ENCODE measurements at places on chromosomes 7 and 10.

GRCh38 chr10:124552691-124553276 is 91.2 kb downstream of the LHPP start:
- no peaks in the 10 kb centered on the region for H3K4me1 ChIP-seq
- no peaks in the 10 kb centered on the region for H3K27me3 ChIP-seq
- no peak overlapping the region for H3K27ac ChIP-seq
- DNase-seq, result no peak
- no peak overlapping the region for H3K4me3 ChIP-seq

- no peaks in the 10 kb centered on the region for H3K36me3 ChIP-seq
- H3K27ac ChIP-seq, result no peak overlapping the region
- H3K4me3 ChIP-seq, result no peak overlapping the region
- H3K27me3 ChIP-seq, result no peaks in the 10 kb centered on the region
- H3K4me1 ChIP-seq, result no peaks in the 10 kb centered on the region
- DNase-seq, result no peak
Measured at GRCh38 chr7:117661328-117661727, 181.5 kb downstream of the CFTR start.

- H3K4me3 ChIP-seq, result no peak overlapping the region
- H3K27ac ChIP-seq, result no peak overlapping the region
- DNase-seq, result no peak
- H3K36me3 ChIP-seq, result peaks cover 52% of the 10 kb centered on the region
Measured at GRCh38 chr10:15784662-15785300, 65.1 kb upstream of the ITGA8 start.

DNA sequence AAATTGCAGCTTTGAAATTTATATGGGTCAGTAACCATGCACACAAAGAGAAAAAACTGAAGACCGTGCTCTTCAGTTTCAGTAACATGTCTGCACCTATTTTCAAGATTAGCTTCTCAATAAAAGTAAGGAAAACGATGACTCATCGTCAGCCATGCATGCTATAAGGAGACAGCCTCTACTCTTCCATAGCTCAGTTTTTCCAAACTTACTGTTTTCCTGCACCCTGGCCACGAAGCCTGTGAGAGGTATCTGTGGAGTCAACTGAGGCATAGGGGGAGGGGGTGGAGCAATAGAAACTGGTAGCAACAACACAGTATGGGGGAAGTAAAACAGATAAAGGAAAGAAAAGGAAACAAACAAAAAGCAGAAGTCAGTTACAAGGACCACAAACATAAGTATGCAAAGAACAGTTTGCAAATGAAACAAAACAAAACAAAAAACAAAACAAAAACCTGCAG is 58.0 kb downstream of the PDSS1 start:
- H3K4me1 ChIP-seq, result peaks cover 12% of the 10 kb centered on the region
- H3K4me3 ChIP-seq, result no peak overlapping the region
- H3K27me3 ChIP-seq, result no peaks in the 10 kb centered on the region
- H3K36me3 ChIP-seq, result peaks cover 39% of the 10 kb centered on the region
- H3K27ac ChIP-seq, result no peak overlapping the region

DNA sequence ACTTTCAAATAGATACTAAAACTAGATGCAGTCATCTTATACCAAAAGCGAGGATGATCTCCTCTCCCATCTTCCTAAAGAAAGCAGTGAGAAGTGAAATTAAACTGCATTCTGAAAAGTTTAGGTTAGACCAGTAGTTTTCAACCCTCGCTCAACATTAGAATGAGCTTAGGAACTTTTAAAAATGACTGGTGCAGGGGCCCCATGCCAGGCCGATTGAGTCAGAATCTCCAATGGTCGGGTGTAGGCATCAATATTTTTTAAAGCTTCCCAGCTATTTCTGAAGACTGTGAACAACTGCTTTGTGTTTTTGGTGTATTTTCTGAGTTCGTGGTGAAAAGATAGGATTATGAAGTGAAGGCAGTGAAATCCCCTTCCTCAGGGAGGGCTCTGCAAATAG is 146.0 kb downstream of the VTI1A start:
- H3K36me3 ChIP-seq, result no peaks in the 10 kb centered on the region
- H3K4me1 ChIP-seq, result no peaks in the 10 kb centered on the region
- H3K27ac ChIP-seq, result no peak overlapping the region
- no peak overlapping the region for H3K4me3 ChIP-seq

- H3K4me3 ChIP-seq, result no peak overlapping the region
- no peaks in the 10 kb centered on the region for H3K27me3 ChIP-seq
- peaks cover 41% of the 10 kb centered on the region for H3K4me1 ChIP-seq
Measured at GRCh38 chr10:91347529-91347928, 62.6 kb upstream of the HECTD2 start.

DNA sequence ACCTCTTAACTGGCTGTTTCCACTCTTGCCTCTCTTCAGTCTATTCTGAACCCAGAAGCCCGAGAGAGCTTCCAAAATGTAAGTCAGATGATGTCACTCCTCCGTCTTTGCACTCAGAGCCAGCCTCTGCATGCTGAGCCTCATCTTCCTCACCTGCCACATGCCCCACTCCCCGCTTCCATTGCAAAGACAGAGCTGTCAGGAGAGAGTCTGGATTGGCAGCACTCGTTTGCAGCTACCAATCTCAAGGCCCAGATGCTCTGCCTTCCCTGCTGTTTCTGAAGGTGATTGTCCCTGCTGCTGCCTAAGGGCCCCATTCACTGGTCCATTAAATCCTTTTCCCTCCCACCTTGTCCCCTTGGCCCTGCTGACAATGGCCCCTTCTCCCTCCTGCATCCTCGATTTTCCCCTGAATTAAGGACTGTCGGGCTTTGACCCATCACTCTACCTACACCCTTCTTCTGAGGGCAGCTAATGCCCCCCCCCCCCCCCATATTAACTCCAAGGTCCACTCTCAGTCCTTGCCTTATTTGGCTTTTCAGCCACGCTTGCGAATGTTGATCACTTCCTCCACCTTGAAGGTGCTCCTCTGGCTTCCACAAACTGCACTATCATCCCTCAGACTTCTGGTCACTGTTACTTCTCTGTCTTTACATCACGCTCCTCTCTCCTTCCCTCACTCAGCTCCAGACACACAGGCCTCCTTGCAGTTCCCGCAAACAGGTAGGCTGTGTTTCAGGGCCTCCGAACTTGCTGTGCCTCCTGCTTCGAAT is 98.5 kb downstream of the CHN2 start:
- no peak for DNase-seq
- H3K4me1 ChIP-seq, result peaks cover 3% of the 10 kb centered on the region
- no peak overlapping the region for H3K4me3 ChIP-seq
- no peaks in the 10 kb centered on the region for H3K27me3 ChIP-seq
- H3K36me3 ChIP-seq, result no peaks in the 10 kb centered on the region

DNA sequence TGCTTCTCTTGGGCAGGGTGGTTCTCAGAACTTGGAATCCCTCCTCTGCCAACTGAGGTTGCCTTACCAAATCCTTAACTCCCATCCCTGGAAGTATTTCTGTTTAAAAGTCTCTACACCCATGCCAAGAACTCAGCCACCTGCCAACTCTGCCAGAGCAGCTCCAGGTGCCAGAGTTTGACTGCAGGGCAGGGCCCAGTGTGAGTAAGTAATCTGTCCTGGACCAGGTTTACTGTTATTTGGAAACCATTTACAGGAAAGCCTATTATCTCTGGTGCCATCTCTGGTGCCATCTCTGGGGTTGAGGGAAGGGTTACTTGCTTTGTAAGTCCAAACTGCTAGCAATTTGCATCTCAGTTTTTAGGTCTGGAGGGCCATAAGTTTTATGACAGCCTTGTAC is 2.5 kb downstream of the TSPAN15 start:
- H3K4me1 ChIP-seq, result peaks cover 11% of the 10 kb centered on the region
- H3K4me3 ChIP-seq, result no peak overlapping the region
- H3K27me3 ChIP-seq, result no peaks in the 10 kb centered on the region
- H3K27ac ChIP-seq, result no peak overlapping the region

DNA sequence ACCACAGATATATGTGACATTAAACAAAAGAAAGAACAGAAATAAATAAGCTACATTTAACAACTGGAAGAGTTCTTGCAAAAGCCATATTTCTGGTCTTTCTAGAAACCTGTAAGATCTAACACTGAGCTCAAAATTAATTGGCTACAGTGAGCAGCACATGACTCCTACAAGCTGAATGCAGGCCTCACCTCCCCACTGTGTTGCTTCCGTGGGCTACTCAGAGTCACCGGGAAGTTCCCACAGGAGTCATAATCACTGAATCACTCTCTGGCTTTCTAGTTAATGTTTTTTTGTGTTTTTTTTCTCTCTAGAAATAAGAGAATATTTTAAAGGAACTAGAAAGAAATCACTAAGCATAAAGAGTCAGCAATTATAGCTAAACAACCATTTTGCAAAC is 10.2 kb upstream of the MRPS24 start:
- peaks cover 75% of the 10 kb centered on the region for H3K36me3 ChIP-seq
- no peaks in the 10 kb centered on the region for H3K4me1 ChIP-seq
- no peak overlapping the region for H3K27ac ChIP-seq
- H3K4me3 ChIP-seq, result no peak overlapping the region
- no peaks in the 10 kb centered on the region for H3K27me3 ChIP-seq
- DNase-seq, result no peak

- no peaks in the 10 kb centered on the region for H3K27me3 ChIP-seq
- peak overlapping the region; percentile 14 for H3K27ac ChIP-seq
- peaks cover 26% of the 10 kb centered on the region for H3K4me1 ChIP-seq
- no peaks in the 10 kb centered on the region for H3K36me3 ChIP-seq
- DNase-seq, result no peak
Measured at GRCh38 chr7:106418526-106418925, 133.7 kb upstream of the NAMPT start.

- no peaks in the 10 kb centered on the region for H3K27me3 ChIP-seq
- H3K4me1 ChIP-seq, result no peaks in the 10 kb centered on the region
- H3K27ac ChIP-seq, result no peak overlapping the region
- H3K36me3 ChIP-seq, result no peaks in the 10 kb centered on the region
Measured at GRCh38 chr10:51651063-51651462, 48.3 kb downstream of the CSTF2T start.

DNA sequence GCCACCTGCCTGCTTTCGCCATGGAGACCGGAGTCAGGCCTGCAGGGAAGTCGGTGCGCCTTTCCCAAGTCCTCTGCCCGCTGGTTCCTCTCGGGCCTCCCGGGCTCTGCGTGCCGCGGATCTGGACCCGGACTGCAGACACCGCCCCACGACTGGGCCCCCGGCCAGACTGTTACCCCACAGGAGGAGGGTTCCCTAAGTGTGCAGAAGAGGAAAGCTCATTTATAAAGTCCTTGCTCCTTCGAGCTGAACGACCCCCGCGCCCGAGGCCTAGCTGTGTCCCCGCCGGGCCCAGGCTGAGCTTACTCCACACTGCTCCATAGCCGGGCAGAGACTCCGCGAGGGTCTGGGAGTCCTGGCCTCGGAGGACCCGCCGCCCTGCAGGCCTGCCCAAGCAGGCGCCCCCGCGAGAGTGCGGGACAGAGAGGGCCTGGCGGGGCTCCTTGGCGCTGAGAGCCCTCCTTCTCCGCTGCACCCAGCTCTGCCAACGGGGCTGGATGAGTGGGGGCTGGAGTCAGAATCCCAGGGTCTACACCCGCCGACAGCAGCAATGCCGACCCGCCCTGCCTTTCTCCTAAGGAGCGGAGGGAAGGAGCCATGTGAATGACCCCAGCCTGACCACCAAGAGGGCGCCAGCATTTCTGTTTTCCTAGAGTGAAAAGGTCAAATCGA is 8.3 kb downstream of the EN2 start:
- no peak overlapping the region for H3K4me3 ChIP-seq
- no peak overlapping the region for H3K27ac ChIP-seq
- H3K4me1 ChIP-seq, result no peaks in the 10 kb centered on the region

GRCh38 chr10:79349072-79349491 is 1.8 kb downstream of the PPIF start:
- H3K4me1 ChIP-seq, result peaks cover 3% of the 10 kb centered on the region
- peak overlapping the region; percentile 73 for H3K27ac ChIP-seq
- H3K4me3 ChIP-seq, result no peak overlapping the region

DNA sequence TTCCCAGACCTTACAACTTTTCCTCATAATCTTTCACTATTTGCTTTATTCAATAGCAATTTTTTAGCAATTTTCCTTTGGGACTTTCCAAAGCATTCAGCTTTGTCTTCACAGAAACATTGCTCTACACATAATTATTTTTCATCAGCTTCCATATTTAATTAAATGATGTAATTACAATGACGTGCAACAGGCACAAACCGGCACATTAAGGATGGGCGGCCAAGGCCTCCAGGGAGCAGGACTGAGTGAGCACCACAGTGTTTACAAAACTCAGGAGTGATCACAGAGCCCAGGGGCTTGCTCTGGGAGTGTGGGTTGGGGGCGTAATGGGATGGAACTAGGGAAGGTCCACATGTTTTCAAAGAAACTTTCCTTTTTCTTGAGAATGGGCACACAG is 69.8 kb downstream of the MAD1L1 start:
- H3K27ac ChIP-seq, result peak overlapping the region; percentile 12
- peaks cover 3% of the 10 kb centered on the region for H3K4me1 ChIP-seq
- peaks cover 2% of the 10 kb centered on the region for H3K36me3 ChIP-seq

GRCh38 chr10:21432266-21432665 is 93.2 kb downstream of the SKIDA1 start:
- H3K4me1 ChIP-seq, result peaks cover 4% of the 10 kb centered on the region
- no peak for DNase-seq
- H3K4me3 ChIP-seq, result no peak overlapping the region
- H3K27ac ChIP-seq, result no peak overlapping the region
- no peaks in the 10 kb centered on the region for H3K27me3 ChIP-seq

DNA sequence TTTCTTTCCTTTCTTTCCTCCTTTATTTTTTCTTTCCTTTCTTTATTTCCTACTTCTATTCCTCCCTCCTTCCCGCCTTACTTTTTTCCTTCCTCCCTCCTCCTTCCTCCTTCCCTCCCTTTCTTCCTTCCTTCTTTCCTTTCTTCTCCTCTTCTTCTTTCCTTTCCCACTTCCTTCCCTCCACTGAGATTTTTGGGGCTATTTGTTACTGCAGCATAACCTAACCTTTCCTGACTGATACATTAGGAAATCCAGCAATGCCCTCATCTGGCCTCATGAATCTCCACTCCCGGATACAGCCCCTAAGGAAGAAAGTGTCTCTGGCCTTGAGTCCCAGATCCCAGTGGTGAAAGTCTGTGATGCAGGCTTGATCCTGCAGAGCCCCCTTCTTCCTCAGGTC is 38.6 kb upstream of the BAIAP2L1 start:
- H3K36me3 ChIP-seq, result no peaks in the 10 kb centered on the region
- no peak overlapping the region for H3K27ac ChIP-seq
- no peak overlapping the region for H3K4me3 ChIP-seq
- H3K27me3 ChIP-seq, result no peaks in the 10 kb centered on the region

GRCh38 chr7:107879400-107880035 is 11.5 kb upstream of the DLD start:
- H3K36me3 ChIP-seq, result no peaks in the 10 kb centered on the region
- no peaks in the 10 kb centered on the region for H3K4me1 ChIP-seq
- H3K27ac ChIP-seq, result no peak overlapping the region
- H3K4me3 ChIP-seq, result no peak overlapping the region

GRCh38 chr7:77699056-77699455 is 2.8 kb downstream of the RSBN1L start:
- H3K4me1 ChIP-seq, result peaks cover 17% of the 10 kb centered on the region
- no peaks in the 10 kb centered on the region for H3K27me3 ChIP-seq
- H3K4me3 ChIP-seq, result no peak overlapping the region
- DNase-seq, result no peak

GRCh38 chr10:68955355-68955831 is 577 bp upstream of the DDX21 start:
- peak overlapping the region; percentile 69 for H3K27ac ChIP-seq
- DNase-seq, result no peak
- H3K4me3 ChIP-seq, result peak overlapping the region; percentile 89
- H3K36me3 ChIP-seq, result peaks cover 34% of the 10 kb centered on the region

GRCh38 chr10:119829429-119829828 is 43.2 kb downstream of the MCMBP start:
- H3K27ac ChIP-seq, result no peak overlapping the region
- no peaks in the 10 kb centered on the region for H3K4me1 ChIP-seq
- peaks cover 85% of the 10 kb centered on the region for H3K36me3 ChIP-seq
- H3K4me3 ChIP-seq, result no peak overlapping the region

- H3K4me3 ChIP-seq, result no peak overlapping the region
- DNase-seq, result no peak
- H3K27me3 ChIP-seq, result no peaks in the 10 kb centered on the region
- H3K4me1 ChIP-seq, result no peaks in the 10 kb centered on the region
- H3K36me3 ChIP-seq, result no peaks in the 10 kb centered on the region
Measured at GRCh38 chr7:128666200-128666599, 5.9 kb upstream of the GARIN1A start.
